Myocyte (in vitro differentiated cells): ENCODE measurements at places on chromosomes 3 and 15. TPM values are rescaled to one million over a fixed set of nuclear protein-coding genes. Genes with fewer than 3 reads are reported as not detected.

- DNase-seq = no peak
These were observed 10.4 kb downstream of the TMEM266 start for GRCh38 chr15:76070192-76070591.

Gene WDR93
- not detected in 2 replicates for total RNA-seq

Gene SMCO1
- total RNA-seq = 0.53 TPM in 1 of 2 replicates, not detected in the other

GRCh38 chr3:161413127-161413854 is 42.0 kb upstream of the SPTSSB start:
- peak; percentile 55 for DNase-seq

Gene ANKUB1
- not detected in 2 replicates for total RNA-seq

- DNase-seq = peak; percentile 80
These were observed 33.1 kb downstream of the TP63 start for GRCh38 chr3:189664311-189664710.

- DNase-seq = no peak
These were observed 31.4 kb downstream of the HPS3 start for GRCh38 chr3:149160754-149161300.
